ENCODE measurements at places on chromosomes 12 and 14. TPM values are rescaled to one million over a fixed set of nuclear protein-coding genes. Genes with fewer than 3 reads are reported as not detected.

- H3K27me3 ChIP-seq, result no peaks in the 10 kb centered on the region
- no peak for DNase-seq
- H3K27ac ChIP-seq, result peak overlapping the region; percentile 71
- H3K4me3 ChIP-seq, result no peak overlapping the region
Observed at GRCh38 chr12:64616201-64616600, 5.9 kb downstream of the RASSF3 start.

DNA sequence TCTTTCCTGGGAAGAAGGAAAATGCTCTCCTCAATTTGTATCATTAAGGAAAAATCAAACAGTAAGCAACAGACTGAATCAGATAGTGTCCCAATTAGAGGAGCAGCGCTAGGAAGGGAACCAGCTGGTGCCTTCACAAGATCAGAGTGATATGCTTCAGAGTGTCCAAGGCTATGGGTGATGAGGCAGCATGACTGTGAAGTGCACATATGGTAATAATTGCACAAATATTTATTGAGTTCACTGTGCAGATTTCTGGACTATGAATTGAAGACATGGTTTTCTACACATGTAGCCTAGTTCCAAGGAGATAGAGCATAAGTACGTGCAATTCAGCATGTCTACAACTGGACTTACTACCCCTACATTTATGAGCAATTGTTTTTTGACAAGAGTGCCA is 78.8 kb upstream of the EVL start:
- peaks cover 18% of the 10 kb centered on the region for H3K4me1 ChIP-seq
- no peak for DNase-seq
- no peak overlapping the region for H3K27ac ChIP-seq
- no peak overlapping the region for H3K4me3 ChIP-seq
- no peaks in the 10 kb centered on the region for H3K27me3 ChIP-seq

GRCh38 chr12:42015051-42015461 is 129.6 kb downstream of the GXYLT1 start:
- DNase-seq, result no peak
- no peaks in the 10 kb centered on the region for H3K36me3 ChIP-seq
- H3K4me3 ChIP-seq, result no peak overlapping the region
- H3K27ac ChIP-seq, result no peak overlapping the region

DNA sequence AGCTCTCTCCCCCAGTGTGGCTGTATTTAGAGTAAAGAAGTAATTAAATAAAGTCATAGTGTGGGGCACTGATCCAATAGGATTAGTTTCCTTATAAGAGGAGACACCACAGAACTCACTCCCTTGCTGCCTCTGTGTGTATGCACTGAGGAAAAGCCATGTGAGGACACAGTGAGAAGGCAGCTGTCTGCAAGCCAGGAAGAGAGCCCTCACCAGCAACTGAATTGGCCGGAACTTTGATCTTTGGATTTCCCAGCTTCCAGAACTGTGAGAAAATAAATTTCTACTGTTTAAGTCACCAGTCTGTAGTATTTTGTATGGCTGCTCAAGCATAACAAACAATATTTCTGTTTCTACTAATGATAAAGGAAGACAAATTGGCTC is 368.7 kb upstream of the PRICKLE1 start:
- peaks cover 22% of the 10 kb centered on the region for H3K4me1 ChIP-seq
- no peak for DNase-seq
- H3K36me3 ChIP-seq, result no peaks in the 10 kb centered on the region
- peak overlapping the region; percentile 25 for H3K27ac ChIP-seq

The SDSL gene
- 4.1 TPM for total RNA-seq

GRCh38 chr14:90450667-90451066 is 53.8 kb downstream of the CALM1 start:
- H3K27me3 ChIP-seq, result no peaks in the 10 kb centered on the region
- H3K4me1 ChIP-seq, result peaks cover 16% of the 10 kb centered on the region
- no peak overlapping the region for H3K4me3 ChIP-seq
- no peak for DNase-seq
- no peaks in the 10 kb centered on the region for H3K36me3 ChIP-seq

The CCDC63 gene
- total RNA-seq, result not detected

The BCDIN3D gene
- 3.9 TPM for total RNA-seq

- H3K27me3 ChIP-seq, result peaks cover 14% of the 10 kb centered on the region
- no peak for DNase-seq
- H3K4me3 ChIP-seq, result no peak overlapping the region
- no peak overlapping the region for H3K27ac ChIP-seq
Observed at GRCh38 chr14:64549016-64549415, 745 bp upstream of the PPP1R36 start.

DNA sequence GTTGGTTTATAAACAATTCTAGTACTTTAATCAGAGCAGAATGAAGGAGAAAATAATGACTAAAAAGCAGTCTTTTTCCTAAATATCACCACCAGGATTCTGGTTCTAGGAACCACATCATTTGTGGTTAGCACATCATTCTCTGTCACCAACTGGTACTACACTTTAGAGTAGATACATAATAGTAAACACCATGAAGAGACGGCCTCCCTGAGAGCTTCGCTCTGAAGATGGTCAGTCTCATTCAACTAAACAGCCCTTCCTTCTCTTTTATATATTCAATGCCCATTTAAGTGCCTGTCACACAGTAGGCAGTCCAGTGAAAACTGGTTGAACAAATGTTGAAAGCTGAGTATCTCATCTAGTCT is 10.9 kb downstream of the SLC38A2 start:
- no peak overlapping the region for H3K27ac ChIP-seq
- no peak for DNase-seq
- H3K4me3 ChIP-seq, result no peak overlapping the region

The CNTN1 gene
- 0.59 TPM for total RNA-seq

- no peaks in the 10 kb centered on the region for H3K36me3 ChIP-seq
- no peak overlapping the region for H3K4me3 ChIP-seq
- no peak overlapping the region for H3K27ac ChIP-seq
- no peaks in the 10 kb centered on the region for H3K4me1 ChIP-seq
- DNase-seq, result no peak
Observed at GRCh38 chr14:92153581-92153980, 31.8 kb downstream of the CPSF2 start.

GRCh38 chr12:125029761-125030358 is 35.4 kb upstream of the AACS start:
- H3K4me1 ChIP-seq, result no peaks in the 10 kb centered on the region
- H3K27me3 ChIP-seq, result no peaks in the 10 kb centered on the region
- no peak overlapping the region for H3K27ac ChIP-seq
- no peak overlapping the region for H3K4me3 ChIP-seq

GRCh38 chr12:52232674-52233461 is at the start of gene KRT7:
TSS of gene KRT7 (plus strand) at chr12:52233243. CDS start at chr12:52233297, 54 bp downstream.
- peaks cover 45% of the 10 kb centered on the region for H3K4me1 ChIP-seq
- H3K27me3 ChIP-seq, result peaks cover 32% of the 10 kb centered on the region
- H3K27ac ChIP-seq, result no peak within 1 kb of the TSS

The MED6 gene
- 26.6 TPM for total RNA-seq

DNA sequence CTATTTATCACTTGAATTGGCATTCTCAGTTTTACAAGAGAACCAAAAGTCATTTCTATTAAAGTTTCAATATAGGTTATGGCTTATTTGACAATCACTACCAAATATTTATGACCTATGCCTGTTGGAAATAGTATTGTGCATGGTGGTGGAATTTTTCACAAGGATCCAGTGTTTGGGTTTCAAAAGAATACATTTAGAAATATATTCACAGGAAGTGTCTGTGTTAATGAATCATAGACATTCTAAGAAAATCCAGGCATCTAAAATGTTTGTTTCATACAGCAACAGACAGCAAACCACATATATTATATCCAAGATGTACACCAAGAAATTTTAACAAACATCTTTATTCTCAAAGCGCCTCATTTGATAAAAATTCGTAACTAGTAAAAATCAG is 92.7 kb downstream of the MED13L start:
- H3K27me3 ChIP-seq, result no peaks in the 10 kb centered on the region
- DNase-seq, result no peak
- H3K4me3 ChIP-seq, result no peak overlapping the region
- H3K4me1 ChIP-seq, result peaks cover 66% of the 10 kb centered on the region
- no peaks in the 10 kb centered on the region for H3K36me3 ChIP-seq

The GRIN2B gene
- not detected for total RNA-seq

The PLD4 gene
- total RNA-seq, result 0.47 TPM

DNA sequence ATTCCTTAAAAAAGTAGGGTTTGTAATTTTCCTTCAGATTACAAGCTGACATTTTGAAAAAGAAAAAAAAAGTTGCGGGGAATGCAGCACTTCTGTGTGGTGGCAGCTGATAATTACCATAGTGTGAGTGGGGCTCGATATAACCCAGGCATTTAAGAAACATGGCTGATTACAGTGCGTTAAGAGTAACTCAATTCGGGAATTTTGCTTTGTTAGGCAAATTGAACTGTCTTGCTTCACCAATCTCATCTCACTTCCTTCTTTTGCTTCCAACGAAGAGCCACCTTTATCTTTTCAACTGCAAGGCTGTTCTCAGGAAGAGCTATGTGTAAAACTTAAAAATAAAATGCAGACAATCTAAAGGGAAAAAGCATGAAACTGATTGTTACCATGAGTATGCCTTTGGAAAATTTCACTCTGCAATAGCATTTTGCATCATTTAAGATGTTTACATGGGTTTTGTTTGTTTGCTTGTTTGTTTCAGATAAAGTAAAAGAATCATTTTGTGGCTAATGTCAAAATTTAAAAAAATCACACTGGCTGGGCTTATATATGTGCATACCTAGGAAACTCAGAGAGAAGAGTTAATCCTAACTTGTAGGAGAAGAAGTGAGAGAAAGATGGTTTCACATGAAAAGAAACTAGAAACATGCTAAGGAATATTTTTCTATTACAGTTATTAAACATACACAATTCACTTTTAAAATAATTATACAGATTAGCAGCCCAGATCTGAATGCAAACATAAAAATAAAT is 295.9 kb upstream of the ATP2B1 start:
- no peaks in the 10 kb centered on the region for H3K27me3 ChIP-seq
- no peaks in the 10 kb centered on the region for H3K4me1 ChIP-seq
- H3K36me3 ChIP-seq, result no peaks in the 10 kb centered on the region

- no peaks in the 10 kb centered on the region for H3K36me3 ChIP-seq
- no peak overlapping the region for H3K27ac ChIP-seq
- H3K4me1 ChIP-seq, result no peaks in the 10 kb centered on the region
- H3K4me3 ChIP-seq, result no peak overlapping the region
Observed at GRCh38 chr12:41325336-41325735, 137.2 kb downstream of the PDZRN4 start.

- peaks cover 80% of the 10 kb centered on the region for H3K27me3 ChIP-seq
- no peaks in the 10 kb centered on the region for H3K36me3 ChIP-seq
- DNase-seq, result no peak
- no peak overlapping the region for H3K27ac ChIP-seq
Observed at GRCh38 chr14:35532783-35533356, 1.1 kb upstream of the INSM2 start.

DNA sequence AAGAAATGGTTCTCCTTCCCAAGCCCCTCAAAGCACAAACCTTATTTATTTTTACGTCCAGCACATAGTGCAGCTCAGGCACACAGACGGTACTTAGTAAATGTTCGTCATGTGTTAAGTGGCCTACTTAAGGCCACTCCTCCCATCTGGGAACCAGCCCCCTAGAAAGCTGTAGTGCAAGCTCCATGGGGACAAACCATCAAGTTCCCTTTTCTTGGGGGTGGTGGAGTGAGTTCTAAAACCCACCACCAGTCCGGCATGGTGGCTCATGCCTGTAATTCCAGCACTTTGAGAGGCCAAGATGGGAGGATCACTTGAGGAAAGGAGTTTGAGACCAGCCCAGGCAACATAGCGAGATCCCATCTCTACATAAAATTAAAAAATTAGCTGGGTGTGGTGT is 49.4 kb downstream of the PITPNM2 start:
- no peak for DNase-seq
- H3K4me3 ChIP-seq, result no peak overlapping the region
- H3K36me3 ChIP-seq, result no peaks in the 10 kb centered on the region
- peaks cover 89% of the 10 kb centered on the region for H3K4me1 ChIP-seq
- H3K27me3 ChIP-seq, result no peaks in the 10 kb centered on the region

- no peak for DNase-seq
- no peaks in the 10 kb centered on the region for H3K27me3 ChIP-seq
- H3K27ac ChIP-seq, result peak overlapping the region; percentile 28
- H3K4me1 ChIP-seq, result no peaks in the 10 kb centered on the region
- H3K4me3 ChIP-seq, result no peak overlapping the region
Observed at GRCh38 chr14:89641495-89642175, 224.6 kb upstream of the FOXN3 start.

GRCh38 chr14:37595809-37596621 is 586 bp downstream of the TTC6 start:
- H3K4me3 ChIP-seq, result peak overlapping the region; percentile 38
- peaks cover 42% of the 10 kb centered on the region for H3K4me1 ChIP-seq
- H3K36me3 ChIP-seq, result no peaks in the 10 kb centered on the region
- H3K27ac ChIP-seq, result no peak overlapping the region
- peaks cover 95% of the 10 kb centered on the region for H3K27me3 ChIP-seq

The CLEC4C gene
- total RNA-seq, result not detected

DNA sequence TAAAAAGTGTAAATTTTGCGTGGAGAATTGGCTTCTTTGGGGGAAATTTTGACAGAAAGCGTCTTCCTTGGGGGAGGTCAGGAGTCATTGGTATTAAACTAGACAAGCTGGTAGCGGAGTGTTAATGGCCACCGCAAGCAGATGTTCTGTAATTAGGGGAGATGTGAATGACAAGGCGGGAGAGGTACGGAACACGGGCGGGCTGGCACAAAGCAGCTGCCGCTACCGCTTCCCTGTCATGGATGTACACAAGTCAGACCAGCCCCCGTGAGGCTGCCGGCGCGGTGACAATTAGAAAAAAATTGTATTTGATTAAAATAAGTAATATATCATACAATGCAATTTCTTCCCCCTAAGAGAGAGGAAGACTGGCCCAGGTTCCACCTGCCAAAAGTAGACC is 501.6 kb downstream of the VRK1 start:
- DNase-seq, result no peak
- peaks cover 55% of the 10 kb centered on the region for H3K27me3 ChIP-seq
- no peak overlapping the region for H3K4me3 ChIP-seq
- H3K4me1 ChIP-seq, result no peaks in the 10 kb centered on the region

The RFX4 gene
- not detected for total RNA-seq

The ADAM21 gene
- not detected for total RNA-seq

- no peak overlapping the region for H3K4me3 ChIP-seq
- H3K36me3 ChIP-seq, result no peaks in the 10 kb centered on the region
- no peaks in the 10 kb centered on the region for H3K4me1 ChIP-seq
- no peak overlapping the region for H3K27ac ChIP-seq
- DNase-seq, result no peak
Observed at GRCh38 chr14:51079489-51079888, 15.4 kb downstream of the TRIM9 start.

DNA sequence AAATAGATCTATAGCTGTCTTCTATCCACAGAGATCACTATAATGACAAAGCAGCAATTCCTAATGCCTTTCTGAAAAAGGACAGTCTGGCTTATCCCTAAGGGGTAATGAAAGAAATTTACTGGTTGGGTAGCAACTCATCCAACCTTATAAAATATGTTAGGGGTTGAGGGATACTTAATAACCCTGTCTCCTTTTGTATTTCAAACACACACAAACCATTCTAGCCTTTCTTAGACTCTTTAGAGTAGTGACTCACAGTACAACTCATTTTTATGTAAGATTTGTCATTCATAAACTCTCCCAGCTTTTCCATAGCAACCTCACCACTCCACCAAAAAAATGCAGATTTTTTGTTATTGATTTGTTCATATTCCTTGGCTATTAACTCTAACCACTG is 167.9 kb downstream of the FSCB start:
- H3K4me3 ChIP-seq, result no peak overlapping the region
- no peak for DNase-seq
- no peaks in the 10 kb centered on the region for H3K4me1 ChIP-seq
- H3K36me3 ChIP-seq, result no peaks in the 10 kb centered on the region
- no peak overlapping the region for H3K27ac ChIP-seq

The ARHGEF40 gene
- 16.5 TPM for total RNA-seq

Data from heart right ventricle (tissue), 16 donors.